ENCODE measurements at places on chromosomes 6 and 20.

- H3K36me3 ChIP-seq, result no peaks in the 10 kb centered on the region
- no peak overlapping the region for H3K4me3 ChIP-seq
- H3K4me1 ChIP-seq, result no peaks in the 10 kb centered on the region
- no peaks in the 10 kb centered on the region for H3K27me3 ChIP-seq
- H3K27ac ChIP-seq, result no peak overlapping the region
Observed at GRCh38 chr6:2773449-2773848, 8.3 kb downstream of the WRNIP1 start.

DNA sequence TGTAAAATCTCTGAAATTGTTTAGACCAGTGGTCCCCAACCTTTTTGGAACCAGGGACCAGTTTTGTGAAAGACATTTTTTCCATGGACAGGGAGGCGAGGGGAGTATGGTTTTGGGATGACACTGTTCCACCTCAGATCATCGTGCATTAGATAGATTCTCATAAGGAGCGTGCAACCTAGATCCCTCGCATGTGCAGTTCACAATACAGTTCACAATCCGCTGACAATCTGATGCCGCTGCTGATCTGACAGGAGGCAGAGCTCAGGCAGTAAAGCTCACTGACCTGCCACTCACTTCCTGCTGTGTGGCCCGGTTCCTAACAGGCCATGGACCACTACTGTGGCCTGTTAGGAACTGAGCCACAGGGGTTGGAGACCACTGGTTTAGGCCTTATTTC lies 115.2 kb downstream of the EPM2A start:
- H3K27me3 ChIP-seq, result no peaks in the 10 kb centered on the region
- no peaks in the 10 kb centered on the region for H3K4me1 ChIP-seq
- H3K27ac ChIP-seq, result no peak overlapping the region
- no peaks in the 10 kb centered on the region for H3K36me3 ChIP-seq
- H3K4me3 ChIP-seq, result no peak overlapping the region

DNA sequence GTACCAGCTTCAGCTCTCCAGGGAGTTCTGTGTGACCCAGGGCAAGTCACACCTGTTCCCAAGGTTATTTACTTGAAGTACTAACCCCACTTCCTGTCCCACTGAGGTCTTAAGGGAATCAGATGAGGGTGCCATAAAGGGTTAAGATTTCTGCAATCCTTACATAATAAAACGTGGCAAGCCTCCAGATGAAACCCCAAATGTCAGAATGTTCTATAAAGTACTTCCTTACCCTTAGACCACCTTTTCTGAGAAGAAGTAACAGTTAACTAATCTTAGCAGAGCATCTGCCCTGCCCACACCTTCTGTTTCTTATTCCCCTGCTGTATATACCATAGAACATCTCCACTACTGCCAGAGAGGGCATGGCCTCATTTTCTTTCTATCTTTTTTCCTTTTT lies 6.0 kb upstream of the AVP start:
- no peaks in the 10 kb centered on the region for H3K4me1 ChIP-seq
- H3K27me3 ChIP-seq, result no peaks in the 10 kb centered on the region
- no peak for DNase-seq
- H3K4me3 ChIP-seq, result no peak overlapping the region
- H3K36me3 ChIP-seq, result no peaks in the 10 kb centered on the region

DNA sequence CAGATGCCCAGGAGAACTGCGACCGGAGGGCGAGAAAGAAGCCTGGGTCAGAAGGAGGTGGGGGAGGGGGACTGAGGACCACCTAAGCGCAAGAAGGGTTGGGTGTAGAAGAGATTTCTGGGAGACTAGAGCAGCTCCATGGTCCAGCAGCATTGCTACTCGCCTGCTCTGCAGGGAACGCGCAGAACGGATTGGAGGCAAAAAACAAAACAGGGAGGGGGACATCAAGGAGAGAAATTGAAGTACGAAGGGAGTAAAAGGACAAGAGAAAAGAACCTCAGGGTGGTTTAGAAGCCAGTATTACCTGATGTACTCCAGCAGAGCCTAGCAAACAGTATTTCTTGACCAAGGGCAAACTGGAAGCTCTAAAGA lies 537 bp upstream of the GABBR1 start:
- no peaks in the 10 kb centered on the region for H3K27me3 ChIP-seq
- no peak for DNase-seq
- 0 out of 2 replicates have a peak, but pooled peaks cover 1% of the 10 kb centered on the region for H3K4me1 ChIP-seq

- H3K4me1 ChIP-seq, result no peaks in the 10 kb centered on the region
- H3K4me3 ChIP-seq, result no peak overlapping the region
- DNase-seq, result no peak
- H3K36me3 ChIP-seq, result peaks cover 3% of the 10 kb centered on the region
- no peak overlapping the region for H3K27ac ChIP-seq
- H3K27me3 ChIP-seq, result no peaks in the 10 kb centered on the region
Observed at GRCh38 chr6:67722861-67723261, 912.2 kb upstream of the ADGRB3 start.

GRCh38 chr20:59684685-59685242 lies 80.4 kb downstream of the PHACTR3 start:
- no peaks in the 10 kb centered on the region for H3K4me1 ChIP-seq
- DNase-seq, result no peak
- H3K27me3 ChIP-seq, result no peaks in the 10 kb centered on the region

DNA sequence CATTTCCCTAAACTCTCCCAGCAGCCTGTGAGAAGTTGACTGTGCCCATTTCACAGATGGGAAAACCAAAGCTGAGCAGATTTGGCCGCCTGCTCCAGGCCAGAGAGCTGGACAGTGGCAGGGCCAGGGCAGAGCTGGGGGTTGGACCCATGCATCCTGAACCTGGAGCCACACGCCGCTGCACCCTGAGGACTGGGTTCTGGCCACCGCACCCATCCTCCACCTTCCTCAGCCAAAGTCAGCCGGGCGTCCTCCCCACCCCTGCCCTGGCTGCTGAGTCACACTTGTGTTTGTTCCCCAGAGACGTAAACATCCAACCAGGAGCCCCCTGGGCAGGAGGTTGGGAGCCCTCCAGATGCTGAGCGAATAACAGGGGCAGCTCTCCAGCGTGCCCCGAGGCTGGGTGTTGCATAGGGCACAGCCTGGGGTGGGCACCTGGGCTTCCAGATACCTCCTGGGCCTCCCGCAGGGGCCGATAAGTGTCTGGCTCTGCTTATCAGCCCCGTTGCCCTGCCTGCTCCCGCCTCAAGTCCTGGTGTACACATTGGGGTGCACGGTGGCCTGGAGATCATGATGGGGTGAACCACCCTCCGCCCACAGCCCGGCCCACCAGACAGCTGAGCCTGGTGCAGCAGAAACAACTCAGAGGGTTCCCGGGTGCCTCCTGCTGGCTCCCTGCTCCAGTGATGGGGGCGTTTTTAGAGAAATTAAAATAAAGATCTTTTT lies 23.8 kb downstream of the RBM38 start:
- no peak for DNase-seq
- no peak overlapping the region for H3K4me3 ChIP-seq
- no peaks in the 10 kb centered on the region for H3K36me3 ChIP-seq
- no peak overlapping the region for H3K27ac ChIP-seq
- no peaks in the 10 kb centered on the region for H3K27me3 ChIP-seq
